Neural crest cell (in vitro differentiated cells): ENCODE measurements at places on chromosomes 1 and 21. TPM values are rescaled to one million over a fixed set of nuclear protein-coding genes. Genes with fewer than 3 reads are reported as not detected.

Gene FAM78B
- total RNA-seq: 1.2 and 1.5 TPM in 2 replicates

Gene KRTAP10-3
- not detected in 2 replicates for total RNA-seq

DNA sequence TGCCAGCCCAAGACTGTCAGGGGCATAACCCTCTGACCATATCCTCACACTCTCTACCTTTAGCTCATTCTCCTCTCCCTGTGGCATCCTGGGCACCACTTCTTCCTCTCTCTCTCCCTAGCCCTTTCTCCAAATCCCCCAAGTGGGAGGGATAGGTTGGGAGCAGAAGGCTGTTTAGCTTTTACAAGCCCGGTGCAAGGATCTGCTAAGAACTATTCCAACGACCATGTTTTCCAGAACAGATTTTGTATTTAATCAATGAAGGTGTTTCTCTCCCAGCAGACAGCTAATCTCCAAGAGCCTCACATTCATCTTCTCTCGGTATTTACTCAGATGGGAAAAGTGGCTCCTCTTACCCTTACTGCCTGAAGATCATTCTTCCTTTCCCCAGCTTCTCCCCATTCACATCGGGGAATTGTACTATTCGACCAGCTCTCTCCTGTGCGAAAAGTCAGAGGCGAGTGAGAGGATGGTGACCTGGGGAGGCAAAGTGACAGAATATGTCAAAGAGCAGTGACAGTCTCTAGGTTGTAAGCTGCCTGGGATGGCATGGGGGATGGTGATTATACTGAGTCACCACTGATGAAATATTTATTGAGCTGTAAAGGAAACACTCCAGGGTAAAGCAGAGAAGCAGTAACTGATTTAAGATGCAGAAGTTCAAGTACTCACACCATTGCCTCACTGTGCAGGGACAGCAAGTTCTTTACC is 47.0 kb upstream of the RBM15 start:
- no peak for DNase-seq

Gene C8A
- not detected in 2 replicates for total RNA-seq

DNA sequence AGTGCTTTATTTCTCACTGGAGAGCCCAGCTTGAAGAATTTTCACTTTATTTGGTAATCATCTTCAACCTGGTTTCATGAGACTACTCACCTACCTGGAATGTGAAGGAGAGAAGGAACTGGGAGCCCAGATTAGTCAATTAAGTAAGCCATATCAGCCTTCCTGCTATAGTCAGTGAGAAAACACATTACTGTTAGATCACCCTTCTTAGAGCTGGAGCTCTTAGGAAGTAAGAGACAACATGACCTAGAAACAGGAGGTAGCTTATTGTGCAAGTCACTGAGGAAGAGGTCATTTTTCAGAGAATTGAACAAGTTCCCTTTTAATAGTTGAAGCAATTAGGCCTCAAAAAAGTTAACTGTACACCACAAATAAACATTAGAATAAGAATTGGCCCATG is 49.2 kb upstream of the TEKT2 start:
- DNase-seq: no peak

Gene TACSTD2
- total RNA-seq: not detected in 2 replicates

- DNase-seq: no peak
Observed at GRCh38 chr21:39037807-39038405, 145.3 kb downstream of the PSMG1 start.

GRCh38 chr1:30672661-30673060 is 50.7 kb downstream of the MATN1 start:
- no peak for DNase-seq

DNA sequence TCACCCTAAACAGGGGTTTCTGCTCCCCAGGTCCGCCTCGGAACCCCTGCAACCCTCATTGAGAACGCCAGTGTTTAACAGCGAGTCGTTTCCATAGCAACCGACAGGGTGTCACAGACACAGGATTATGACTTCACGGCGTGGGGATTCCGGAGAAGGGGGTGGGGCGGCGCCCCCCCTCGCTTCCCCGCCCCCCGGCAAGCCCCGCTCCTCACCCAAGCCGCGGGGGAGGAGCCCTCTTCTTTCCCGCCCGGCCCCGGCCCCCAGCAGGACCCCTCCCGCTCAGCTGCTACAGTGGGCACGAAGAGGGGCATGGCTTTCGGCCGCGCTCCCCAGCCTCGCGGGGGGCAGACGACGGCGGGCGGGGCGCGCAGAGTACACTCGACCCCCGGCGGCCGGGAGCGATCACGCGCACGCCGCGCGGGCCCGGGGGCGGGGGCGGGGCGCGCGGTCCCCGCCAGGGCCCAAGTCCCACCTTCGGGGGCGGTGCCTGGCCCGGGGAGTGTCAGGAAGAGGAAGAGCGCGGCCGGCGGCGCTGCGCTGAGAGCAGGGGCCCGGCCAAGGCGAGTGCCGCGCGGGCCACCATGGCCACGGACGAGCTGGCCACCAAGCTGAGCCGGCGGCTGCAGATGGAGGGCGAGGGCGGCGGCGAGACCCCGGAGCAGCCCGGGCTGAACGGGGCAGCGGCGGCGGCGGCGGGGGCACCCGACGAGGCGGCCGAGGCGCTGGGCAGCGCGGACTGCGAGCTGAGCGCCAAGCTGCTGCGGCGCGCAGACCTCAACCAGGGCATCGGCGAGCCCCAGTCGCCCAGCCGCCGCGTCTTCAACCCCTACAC is at the start of gene EFHD2:
EFHD2 (plus strand) TSS at position 501 of the 835 bp plus-strand sequence; CDS start at position 585, 84 bp downstream.
- peak; percentile 62 for DNase-seq

Gene GJA5
- 1.1 and 1.2 TPM in 2 replicates for total RNA-seq

GRCh38 chr1:198558402-198558801 is 17.9 kb upstream of the ATP6V1G3 start:
- no peak for DNase-seq

DNA sequence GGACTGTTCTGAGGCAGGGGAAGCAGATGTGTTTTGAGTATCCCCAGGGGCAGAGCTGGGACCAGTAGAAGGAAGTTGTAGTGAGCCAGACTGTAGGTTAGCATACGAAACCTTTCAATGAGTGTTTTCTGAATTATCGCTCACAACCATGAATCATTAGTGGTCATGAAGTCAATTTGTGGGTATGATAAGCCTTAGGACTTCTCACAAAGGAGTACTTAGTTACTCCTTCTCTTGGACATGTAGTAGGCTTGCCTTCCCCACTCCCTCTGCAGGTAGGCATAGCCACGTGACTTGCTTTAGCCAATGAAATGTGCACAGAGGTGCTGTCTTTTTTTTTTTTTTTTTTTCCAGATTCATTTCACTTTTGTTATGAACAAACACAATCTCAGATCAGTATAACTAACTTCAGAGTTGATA is 23.9 kb upstream of the FAAH start:
- no peak for DNase-seq

- DNase-seq: no peak
Observed at GRCh38 chr21:25215698-25216384, 391.4 kb downstream of the MRPL39 start.

GRCh38 chr1:55622074-55622473 is 406.9 kb upstream of the USP24 start:
- DNase-seq: no peak

DNA sequence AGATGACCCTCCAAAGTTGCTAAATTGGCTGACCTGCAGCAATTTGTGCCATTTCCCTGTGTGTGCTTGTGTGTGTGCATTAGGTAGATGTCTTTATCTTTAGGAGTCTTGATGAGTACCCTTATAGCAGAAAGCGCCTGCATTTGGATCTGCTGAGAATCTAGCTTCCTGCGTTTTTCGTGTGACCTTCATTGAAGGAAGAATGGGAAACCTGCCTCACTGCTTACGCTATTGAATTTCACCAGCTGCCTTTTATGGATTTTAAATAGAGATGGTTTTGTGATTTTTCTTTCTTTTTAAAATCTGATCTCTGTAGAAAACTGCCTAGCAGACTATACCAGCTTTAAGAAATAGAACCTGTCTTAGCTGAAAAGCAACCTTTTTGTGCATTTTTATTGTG is 124.5 kb downstream of the CACHD1 start:
- no peak for DNase-seq

DNA sequence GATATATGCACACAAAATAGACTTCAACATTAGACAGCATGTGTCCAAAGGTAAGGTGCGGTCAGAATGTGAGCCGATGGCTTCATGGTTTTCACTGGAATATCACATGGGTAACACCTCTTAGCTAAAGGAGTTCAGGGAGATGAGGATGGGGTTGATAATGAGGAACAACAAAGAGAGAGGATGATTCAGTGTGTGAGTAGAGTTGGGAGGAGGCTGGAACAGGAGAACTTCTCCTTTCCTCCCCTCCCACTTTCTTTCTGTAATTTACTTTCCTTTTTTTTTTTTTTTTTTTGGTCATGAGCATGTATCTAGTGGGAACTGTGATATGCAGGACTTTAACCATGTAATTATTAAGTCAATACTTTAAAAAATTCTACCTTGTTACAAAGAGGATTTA is 99.4 kb downstream of the FASLG start:
- DNase-seq: no peak

DNA sequence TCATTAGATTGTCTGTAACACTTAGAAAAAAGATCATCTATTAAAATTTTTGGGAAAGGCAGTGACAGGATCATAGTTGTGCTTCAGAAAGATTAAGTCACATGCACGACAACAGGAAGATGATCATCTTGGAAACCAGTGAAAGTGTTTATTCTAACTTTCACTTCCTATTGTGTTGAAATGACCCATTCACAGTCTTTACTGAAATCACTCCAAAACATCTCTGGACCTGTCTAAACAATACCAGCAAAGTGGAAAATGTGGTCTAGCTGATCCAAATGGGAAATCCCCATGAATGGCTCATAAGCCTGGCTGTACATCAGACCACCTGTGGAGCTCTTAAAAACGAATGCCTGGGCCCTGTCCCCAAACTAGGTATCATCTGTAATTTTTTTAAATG is 111.1 kb upstream of the ETV3 start:
- DNase-seq: no peak

DNA sequence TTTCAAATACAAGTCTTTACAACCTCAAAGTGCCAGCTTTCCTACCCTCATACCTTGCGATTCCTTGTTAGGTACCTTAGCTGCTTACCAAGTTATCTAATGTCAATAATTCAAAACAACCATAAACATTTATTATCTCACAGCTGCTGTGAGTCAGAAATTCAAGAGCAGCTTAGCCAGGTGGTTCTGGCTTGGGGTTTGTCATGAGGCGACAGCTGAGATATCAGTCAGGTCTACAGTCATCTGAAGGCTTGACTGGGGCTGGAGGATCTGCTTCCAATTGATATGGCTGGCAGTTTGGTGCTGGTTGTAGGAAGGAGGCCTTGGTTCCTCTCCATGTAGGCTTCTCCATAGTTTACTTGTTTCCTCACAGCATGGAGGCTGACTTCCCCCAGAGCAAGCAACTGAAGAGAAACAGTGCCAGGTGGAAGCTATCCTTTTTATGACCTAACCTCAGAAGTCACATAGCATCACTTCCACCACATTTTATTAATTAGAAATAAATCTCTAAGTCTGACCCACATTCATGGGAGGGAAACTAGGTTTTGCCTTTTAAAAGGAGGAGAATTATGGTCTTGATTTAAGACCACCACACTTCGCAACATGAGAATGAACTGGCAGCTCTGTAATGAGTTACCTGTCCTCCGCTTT is 103.3 kb upstream of the FGGY start:
- DNase-seq: no peak

DNA sequence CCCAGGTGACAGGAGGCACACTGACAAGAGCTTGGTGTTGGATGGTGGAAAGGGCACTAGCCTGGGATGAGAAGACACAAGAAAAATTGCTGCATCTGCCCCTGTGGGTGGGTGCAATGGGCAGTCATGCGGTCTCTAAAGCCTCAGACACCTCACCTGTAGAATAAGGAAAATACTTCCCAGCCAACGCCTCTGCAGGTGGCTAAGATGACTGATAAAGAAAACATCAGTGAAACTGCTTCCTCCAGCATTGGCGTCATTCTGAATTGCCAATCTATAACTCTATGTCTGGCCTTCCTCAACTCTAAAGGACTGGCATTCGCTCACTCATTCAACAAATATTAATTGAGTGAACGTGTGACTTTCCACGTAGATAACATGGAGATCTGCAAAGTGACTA is 100.4 kb upstream of the F3 start:
- no peak for DNase-seq

DNA sequence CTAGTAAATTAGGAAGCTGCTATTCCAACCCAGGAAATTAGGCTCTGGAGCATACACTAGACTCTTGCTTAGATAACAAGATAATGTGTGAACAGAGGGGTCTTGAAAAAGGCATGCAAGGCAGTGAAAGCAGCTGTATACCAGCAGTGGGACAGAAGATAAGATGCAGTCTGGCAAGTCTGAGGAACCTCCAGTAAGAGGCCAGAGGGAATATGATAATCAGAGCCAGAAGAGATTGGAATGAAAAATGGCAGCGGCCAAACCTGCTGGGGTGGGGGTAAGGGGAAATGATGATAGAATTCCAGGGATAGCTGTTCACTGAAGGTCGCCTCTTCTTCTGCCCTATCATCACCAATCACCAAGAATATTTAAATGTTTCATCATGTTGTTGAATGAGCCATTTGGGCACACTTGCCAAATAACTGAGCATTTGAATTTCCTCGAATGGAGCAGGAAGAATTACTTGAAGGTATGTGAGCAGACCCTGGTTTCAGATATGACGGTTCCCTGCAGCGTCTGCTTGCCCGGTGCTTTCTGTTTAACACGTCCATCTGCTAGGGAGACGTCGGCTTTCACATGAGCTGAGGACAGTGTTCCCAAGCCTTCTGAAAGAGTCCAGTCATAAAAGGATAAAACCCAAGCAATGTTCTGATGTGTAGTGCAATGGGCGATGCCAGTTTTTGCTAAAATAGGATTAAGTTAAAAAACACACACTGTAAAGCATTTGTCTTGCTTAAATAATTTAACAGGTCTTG is 173.3 kb downstream of the RWDD3 start:
- DNase-seq: no peak

DNA sequence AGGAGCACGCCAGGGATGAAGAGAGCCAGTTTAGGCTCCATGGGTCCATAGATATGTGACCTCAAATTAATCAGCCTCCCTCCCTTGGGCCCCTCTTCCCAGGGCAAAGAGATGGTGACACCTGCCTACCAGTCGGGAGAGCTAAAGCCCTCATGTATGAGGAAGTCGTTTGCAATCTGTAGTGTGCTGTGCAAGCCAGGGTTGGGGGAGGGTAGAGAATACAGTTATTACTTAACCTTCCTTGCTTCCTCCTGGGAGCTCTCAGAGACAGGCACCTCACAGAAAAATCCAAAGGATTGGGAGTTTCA is 4.0 kb downstream of the PGLYRP4 start:
- DNase-seq: no peak

Gene PRAMEF5
- not detected in 2 replicates for total RNA-seq
